ENCODE measurements at places on chromosomes 1 and 21.

- DNase-seq, result no peak
Observed at GRCh38 chr1:32393832-32394140, 455 bp downstream of the BSDC1 start.

DNA sequence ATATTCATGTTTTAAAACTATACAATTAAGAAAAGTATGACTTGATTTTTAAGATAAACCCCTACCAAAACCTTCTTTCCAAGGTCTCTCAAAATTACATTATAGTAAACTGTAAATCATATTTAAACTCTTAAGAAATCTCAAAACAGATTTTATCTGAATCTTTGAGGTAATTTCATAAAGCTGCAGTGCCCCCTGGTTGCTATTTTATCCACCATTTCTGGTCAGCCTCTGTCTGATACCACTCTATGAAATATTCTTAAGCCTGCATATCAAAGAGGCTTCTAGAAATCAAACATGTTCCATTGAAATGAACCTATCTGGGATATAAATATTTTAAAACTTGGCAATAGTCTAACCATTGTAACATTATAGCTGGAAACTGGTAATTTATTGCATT, 317.3 kb downstream of the COL11A1 start:
- DNase-seq, result no peak

- DNase-seq, result no peak
Observed at GRCh38 chr1:23910553-23911246, 2.5 kb downstream of the CNR2 start.

- DNase-seq, result no peak
Observed at GRCh38 chr1:185311589-185312225, 5.3 kb downstream of the IVNS1ABP start.

- DNase-seq, result no peak
Observed at GRCh38 chr1:239861985-239862384, 229.7 kb upstream of the FMN2 start.

DNA sequence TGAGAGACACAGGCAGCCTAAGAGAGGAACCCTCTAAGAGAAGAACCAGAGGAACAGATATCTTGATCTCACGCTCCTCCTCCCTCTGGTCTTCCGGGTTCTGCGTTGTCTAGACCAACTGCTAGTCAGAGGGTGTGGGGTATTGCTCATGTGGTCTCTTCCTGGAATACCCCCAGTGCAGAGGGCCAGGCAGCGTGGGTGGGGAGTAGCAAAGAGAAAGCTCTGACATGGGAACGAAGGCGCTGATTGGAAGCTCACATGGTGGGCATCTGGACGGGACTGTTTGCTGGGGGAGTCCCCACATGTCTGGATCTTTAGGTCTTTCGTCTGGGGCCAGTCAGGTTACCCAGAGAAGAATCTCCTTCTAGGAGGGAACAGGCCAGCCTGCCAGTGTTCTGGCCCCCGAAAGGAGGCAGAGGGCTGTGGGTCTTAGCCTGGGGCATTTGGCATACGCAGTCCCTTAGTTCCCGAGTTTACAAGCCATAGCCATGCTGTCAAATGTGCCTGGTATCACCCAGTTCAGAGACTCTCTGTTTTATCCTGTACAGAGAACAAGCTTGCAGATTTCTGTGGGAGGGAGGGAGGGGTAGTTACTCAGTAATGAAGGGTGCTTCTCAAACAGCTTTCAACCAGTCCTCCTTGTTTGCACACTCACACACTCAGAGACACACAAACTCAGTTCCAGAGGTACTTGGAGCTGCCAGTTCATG, 18.3 kb upstream of the IL6R start:
- DNase-seq, result no peak

DNA sequence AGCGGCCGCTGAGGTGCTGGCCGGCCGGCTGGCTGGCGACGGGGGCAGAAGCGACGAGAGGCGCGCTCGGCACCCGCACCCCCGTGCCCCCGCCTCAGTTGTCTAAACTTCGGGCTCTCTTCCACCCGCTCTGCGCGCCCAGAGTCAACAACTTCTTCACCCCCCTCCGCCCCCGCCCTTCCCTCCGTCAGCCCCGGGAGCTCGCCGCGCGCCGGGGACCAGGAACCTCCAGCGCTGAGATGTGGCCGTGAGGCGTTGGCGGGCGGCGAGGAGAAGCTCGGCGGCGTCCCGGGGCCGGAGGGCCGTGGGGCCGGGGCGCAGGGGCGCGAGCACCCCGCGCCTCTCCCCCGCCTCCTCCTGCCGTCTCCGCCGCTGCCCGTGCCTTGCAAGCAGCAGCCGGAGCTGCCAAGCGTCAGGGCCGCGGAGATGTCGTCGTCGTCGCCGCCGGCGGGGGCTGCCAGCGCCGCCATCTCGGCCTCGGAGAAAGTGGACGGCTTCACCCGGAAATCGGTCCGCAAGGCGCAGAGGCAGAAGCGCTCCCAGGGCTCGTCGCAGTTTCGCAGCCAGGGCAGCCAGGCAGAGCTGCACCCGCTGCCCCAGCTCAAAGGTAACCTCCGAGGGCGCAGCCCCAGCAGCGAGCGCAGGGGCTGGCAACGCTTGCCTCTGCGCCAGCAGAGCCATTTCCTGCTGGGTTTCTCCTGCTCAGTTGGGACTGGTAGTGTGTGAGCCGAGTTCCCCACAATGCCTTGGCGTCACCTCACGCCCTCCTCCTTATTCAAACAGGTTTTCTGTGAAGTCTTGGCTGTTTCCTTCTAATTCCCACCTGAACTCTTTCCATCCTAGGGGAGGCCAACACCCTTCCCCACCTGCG, 710 bp downstream of the PPP2R5A start:
- peak; percentile 25 for DNase-seq

- no peak for DNase-seq
Observed at GRCh38 chr1:213251972-213252371, 200.9 kb downstream of the RPS6KC1 start.

DNA sequence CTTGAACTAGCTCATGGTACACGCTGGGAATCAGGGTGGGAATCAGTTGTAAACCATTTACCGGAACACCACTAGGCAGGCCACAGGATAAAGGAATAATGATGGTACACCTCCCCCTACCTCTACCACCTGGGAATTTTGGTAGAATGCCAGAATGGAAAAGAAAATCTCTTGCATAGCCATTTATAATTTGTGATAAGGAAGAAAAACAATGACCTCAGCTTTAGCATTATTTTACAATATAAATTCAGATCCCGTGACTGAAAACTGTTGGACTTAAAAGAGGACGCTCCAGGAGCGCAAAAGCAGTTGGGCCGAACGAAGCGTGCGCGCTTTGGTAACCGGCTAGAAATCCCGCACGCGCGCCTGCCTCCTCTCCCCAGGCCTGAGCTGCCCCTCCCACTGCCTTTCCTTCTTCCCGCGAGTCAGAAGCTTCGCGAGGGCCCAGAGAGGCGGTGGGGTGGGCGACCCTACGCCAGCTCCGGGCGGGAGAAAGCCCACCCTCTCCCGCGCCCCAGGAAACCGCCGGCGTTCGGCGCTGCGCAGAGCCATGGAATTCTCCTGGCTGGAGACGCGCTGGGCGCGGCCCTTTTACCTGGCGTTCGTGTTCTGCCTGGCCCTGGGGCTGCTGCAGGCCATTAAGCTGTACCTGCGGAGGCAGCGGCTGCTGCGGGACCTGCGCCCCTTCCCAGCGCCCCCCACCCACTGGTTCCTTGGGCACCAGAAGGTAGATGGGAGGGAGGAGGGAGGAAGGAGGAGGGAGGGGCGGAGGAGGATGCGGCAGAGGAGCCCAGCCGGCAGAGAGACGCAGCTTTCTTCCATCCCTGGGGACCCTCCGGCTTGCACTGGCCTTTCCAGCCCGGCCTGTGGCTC, at the start of gene CYP4X1:
Gene CYP4X1 (plus strand): TSS at position 402 of the 873 bp plus-strand sequence. CDS start 149 bp downstream, at position 551.
- no peak for DNase-seq

DNA sequence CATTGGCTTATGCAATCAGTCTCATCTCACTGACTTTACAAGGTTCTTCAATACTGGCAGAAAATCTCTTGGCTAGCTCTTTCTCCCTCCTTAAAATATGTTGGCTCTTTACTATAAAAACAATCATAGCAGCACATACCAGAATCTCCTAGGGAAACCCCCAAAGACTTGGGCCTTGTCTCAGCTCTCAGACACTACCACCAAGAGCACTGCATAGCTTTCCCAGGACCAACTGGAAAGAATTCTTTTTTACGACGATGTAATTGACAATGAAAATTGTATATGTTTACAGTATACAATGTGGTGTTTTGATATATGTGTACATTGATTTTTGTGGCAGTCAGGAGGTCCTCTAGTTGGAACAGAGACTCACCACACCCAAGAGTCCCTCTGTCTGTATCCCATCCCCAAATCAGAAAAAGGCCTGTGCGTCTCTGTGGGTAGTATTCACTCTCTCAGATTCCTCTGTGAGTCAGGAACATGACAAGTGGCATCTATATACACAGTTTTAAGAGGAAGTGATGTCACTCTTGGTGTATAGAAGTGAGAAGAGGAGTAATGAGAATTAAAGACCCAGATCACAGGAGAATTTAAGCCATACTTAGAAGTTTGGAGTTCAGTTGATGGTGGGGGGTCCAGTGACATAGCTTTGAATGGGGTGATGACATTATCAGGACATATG, 21.1 kb downstream of the SMAP2 start:
- no peak for DNase-seq

- DNase-seq, result no peak
Observed at GRCh38 chr21:14072761-14073535, 137.8 kb downstream of the LIPI start.

GRCh38 chr1:43229826-43230780, 39.7 kb upstream of the TMEM125 start:
- no peak for DNase-seq

- DNase-seq, result no peak
Observed at GRCh38 chr1:92356956-92357355, 58.1 kb downstream of the RPAP2 start.

DNA sequence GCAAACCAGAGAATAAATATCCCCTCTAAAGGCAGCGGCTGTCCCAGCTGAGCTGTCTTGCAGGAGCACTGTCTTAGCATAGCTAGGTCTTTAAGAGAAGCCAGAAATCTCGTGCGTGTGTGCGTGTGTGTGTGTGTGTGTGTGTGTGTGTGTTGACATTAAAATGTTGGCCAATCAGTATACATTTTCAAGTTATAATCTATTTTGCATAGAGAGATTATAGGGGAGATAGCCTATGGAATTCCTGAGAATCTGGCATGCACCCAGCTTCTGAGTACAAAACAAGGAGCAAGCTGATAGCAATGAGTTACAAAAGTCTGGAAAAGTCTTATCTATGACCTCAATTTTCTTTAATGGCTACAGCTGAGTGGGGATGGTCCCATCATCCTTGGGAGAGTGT, 17.7 kb downstream of the METTL13 start:
- DNase-seq, result no peak

GRCh38 chr1:118649369-118650106, 338.6 kb downstream of the TBX15 start:
- DNase-seq, result no peak

DNA sequence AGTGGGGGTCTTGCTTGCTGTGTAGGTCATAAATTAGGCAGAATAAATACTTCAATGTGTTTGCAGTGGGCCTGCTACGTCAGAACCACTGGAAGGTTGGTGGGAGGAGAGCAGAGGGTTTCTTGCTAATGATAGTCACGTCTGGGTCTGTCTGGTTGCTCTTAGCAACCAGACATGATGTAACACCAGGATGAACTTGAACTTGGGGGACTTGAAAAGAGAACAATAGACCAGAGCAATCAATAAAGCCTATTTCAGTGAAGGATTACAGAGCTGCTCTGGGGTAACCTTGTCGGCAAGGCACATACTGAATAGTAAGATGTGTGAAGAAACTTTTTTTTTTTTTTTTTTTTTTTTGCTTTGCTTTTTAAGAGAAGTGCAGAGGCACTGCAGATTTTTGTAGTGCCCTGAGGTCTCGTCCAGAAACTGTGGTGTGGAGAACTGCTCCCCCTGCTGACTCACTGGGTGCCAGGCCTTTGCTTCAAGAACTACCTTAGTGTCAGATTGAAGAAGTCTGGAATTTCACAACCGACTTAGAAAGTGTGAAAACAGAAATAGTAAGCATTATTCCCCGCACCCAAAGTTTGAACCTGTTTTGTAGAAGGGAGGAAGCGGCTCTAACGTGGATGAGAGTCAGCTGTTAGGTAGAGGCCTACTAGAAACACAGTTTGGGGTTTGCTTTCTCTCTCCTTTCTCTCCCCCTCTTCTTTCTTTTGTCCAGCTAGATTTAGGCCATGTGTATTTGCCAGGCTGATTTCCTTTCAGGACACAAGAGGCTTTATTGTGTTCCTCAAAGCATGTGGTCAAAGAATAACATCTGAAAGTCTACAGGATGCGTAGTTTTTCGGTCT, 271.6 kb downstream of the TM2D1 start:
- DNase-seq, result peak; percentile 71

- DNase-seq, result no peak
Observed at GRCh38 chr1:190904091-190904695, 426.5 kb upstream of the BRINP3 start.

DNA sequence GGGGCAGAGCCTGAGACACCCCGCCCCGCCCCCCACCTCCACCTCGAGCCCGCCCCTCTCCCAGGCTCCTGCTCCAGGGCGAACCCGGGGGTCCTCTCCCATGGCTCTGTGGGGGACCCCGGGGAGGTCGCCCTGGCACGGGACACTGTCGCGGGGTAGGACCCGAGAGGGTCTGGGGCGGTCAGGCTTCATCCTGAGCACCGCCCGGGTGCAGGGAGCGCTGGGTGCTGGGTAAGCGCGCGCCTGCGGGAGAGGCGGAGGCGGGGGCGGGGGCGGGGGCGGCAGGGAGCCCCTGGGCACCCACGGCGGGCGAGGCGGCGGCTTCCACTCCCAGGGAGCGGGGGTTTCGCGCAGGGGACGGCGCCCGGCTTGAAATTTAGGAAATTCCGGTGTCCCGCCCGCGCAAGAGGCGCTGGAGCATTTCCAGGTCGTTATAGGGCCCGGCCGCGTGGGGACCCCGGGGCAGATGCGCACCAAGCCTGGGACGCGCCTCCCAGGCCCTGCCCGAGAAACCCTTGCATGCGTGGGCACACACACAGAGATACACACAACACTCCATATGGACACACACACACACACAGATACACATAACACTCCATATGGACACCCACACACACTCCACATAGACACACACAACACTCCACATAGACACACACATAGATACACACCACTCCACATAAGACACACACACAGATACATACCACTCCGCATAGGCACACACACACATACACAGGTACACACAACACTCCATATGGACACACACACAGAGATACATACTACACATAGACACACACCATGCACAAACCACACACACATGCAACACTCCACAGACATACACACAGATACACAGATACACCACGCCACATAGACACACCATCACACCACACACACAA, 48.7 kb upstream of the SLC19A1 start:
- no peak for DNase-seq
